ENCODE measurements at places on chromosomes 2 and 18.

- DNase-seq: no peak
Measured at GRCh38 chr18:38790303-38790702, 1224.7 kb upstream of the CELF4 start.

DNA sequence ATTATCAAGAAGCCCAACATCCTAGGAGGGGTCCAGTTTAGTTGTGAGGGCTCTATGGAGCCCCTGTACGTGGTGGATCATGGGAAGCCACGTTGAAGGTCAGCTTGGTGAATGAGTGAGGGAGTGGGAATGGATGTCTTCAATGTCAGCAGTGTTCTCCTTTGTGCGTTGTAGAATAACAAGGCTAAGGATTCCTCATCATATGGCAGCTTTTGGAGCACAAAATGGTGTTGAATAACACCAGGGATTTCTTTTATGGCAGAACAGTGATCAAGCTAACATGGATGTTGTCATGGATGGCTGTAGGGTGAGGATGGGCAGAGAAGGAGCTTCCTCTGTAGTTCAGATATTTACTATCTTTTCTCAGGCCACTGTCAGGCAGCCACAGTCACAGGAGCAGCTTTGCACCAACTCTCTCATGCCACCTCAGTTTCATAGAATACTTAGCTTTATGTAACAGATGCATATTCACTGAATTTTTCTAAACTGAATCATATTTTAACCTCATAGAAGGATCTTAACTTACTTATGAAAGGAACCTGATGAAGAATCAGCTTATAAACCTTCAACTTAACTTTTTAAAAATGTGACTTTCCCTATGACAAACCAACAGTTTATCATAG is 284.5 kb upstream of the EPAS1 start:
- no peak for DNase-seq

DNA sequence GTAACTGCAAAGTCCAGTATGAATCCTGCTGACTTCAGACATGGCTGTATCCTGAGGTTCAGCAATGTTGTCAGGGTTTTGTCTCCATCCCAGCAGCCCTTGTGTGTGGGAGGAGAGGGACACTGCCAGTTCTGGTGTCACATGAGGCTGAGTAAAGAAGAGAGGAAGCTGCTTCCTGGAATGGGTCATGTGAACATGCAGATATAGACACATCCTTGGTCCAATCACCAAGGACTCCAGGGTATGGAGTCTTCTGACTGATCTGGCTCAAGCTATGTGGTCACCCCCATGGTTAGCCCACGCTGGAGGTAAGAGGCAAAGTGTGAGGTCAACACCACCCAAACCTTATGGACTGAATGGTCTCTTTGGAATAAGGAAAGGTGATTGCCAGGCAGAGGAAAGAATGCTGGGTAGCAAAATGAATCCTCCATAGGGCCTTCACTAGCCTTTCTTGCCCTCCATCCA is 134.4 kb upstream of the SLC1A4 start:
- DNase-seq: no peak

- no peak for DNase-seq
Measured at GRCh38 chr2:177131858-177132257, 80.7 kb upstream of the HNRNPA3 start.

GRCh38 chr2:240232961-240233884 is 92.8 kb upstream of the OTOS start:
- peak; percentile 54 for DNase-seq

DNA sequence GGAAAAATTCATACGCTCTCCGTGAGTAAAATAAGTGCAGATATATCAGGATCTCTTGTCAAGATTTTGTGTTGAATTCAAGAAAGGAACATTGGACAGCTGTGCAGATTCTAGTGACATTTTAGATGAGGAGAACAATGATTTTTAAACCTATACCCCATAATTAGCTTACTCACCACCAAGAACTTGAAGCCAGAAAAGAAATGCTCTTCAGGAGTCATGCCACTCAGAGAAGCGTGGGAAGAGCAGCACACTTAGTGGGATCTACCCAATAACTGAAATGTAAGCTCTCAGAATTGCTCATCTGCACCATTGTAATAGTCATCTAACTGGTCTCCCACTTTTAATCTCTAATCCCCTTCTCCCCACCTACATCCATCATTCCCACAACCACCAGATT is 9.2 kb upstream of the ERMN start:
- no peak for DNase-seq

- no peak for DNase-seq
Measured at GRCh38 chr2:238765590-238765989, 82.3 kb upstream of the TWIST2 start.

- no peak for DNase-seq
Measured at GRCh38 chr2:144628566-144628965, 108.6 kb upstream of the ZEB2 start.

DNA sequence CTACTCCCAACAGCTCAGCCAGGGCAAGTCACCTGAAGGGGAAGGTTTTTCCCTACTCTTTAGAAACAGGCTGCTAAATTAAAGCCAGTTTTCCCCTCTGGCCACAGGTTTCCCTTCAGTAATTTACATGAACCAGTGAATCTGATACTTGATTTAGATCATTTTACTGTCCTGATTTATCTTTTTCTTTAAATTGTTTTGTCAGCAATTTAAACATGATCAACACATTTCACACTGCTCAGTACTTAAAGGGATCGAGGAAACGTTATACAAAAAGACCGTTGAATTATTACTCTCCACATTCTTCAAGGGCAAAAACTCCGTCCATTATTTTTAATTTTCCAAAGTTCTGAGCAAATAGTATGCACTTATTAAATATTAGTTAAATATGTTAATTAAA is 1165.7 kb upstream of the GYPC start:
- DNase-seq: no peak

GRCh38 chr2:136288249-136288648 is 170.3 kb upstream of the CXCR4 start:
- no peak for DNase-seq

DNA sequence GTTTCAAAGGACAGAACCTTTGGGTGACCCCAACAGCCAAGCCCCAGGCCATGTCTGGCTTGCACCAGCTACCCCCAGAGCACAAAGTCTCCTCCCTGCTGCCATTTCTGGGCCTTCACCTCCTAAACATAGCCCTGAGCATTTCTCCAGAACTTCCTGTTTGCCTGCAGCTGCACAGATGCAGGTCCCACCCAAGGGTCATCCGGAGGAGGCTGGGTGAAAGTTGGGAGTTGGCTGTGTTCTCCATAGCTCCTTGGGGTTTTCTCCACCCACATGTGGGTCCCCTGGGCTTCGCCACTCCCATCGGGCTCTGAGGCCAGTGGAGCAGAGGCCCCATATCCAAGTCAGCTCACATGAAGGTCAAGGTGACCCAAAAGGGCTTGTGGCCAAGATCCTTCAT is 4.3 kb downstream of the TNP1 start:
- no peak for DNase-seq

- DNase-seq: no peak
Measured at GRCh38 chr2:227488045-227488444, 16.1 kb downstream of the AGFG1 start.
